Activated T-cell treated with anti-CD3 and anti-CD28 coated beads for 1 hour (primary cell): ENCODE measurements at places on chromosomes 4 and X.

DNA sequence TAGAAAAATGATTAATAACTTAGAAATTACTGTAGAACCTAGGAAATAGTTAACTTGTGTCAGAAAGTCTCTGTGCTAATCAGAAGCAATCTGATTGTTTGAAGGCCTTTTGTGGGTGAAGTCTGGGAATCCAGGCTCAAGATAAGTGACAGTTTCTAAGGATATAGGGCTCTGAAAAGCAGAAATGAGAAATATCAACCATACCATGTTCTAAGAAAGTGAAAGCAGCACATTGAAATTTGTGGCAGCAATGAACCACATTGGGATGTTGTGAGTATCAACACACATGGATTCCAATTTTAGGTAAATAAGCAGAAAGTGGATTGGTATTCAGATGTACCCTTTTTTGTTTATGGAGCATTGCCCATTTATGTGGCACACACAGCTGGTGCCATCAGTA, 464.6 kb downstream of the IL15 start:
- no peak for DNase-seq

DNA sequence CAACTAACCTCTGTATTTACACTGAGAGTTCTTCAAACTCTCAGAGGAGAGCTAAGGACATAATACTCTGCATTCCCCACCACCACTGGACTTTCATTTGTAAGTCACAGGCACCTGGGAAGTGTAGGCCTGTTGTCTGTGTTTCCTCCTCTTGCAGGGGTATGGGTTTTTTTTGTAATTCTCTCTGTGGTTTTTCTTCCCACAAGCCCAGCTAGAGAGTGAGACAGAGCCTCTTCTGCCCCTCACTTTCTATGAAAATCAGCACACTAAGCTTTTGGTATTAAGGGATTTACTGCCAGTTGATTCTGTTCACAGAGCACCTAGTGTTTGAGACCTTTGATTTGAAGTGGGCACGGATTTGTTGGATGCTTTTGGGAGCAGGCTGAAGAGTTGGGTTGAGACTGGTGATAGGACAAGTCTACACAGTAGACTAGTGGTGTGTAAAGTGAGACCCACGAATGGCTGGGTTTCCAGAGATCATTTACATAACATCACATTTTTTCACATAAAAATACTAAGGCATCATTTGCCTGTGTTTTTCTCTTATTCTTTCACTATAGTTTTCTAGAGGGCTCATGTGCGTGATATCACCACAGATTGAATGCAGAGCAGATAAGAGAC, 28.9 kb upstream of the WDR17 start:
- no peak for DNase-seq

- no peak for DNase-seq
These were observed 28.2 kb downstream of the HTT-AS start for GRCh38 chr4:3046162-3046561.

GRCh38 chr4:76802236-76803021, 95.5 kb downstream of the SOWAHB start:
- DNase-seq = no peak

GRCh38 chr4:74793757-74794381, 454 bp downstream of the BTC start:
- no peak for DNase-seq
